T-helper 9 cell (primary cell): ENCODE measurements at places on chromosomes 6 and 20.

DNA sequence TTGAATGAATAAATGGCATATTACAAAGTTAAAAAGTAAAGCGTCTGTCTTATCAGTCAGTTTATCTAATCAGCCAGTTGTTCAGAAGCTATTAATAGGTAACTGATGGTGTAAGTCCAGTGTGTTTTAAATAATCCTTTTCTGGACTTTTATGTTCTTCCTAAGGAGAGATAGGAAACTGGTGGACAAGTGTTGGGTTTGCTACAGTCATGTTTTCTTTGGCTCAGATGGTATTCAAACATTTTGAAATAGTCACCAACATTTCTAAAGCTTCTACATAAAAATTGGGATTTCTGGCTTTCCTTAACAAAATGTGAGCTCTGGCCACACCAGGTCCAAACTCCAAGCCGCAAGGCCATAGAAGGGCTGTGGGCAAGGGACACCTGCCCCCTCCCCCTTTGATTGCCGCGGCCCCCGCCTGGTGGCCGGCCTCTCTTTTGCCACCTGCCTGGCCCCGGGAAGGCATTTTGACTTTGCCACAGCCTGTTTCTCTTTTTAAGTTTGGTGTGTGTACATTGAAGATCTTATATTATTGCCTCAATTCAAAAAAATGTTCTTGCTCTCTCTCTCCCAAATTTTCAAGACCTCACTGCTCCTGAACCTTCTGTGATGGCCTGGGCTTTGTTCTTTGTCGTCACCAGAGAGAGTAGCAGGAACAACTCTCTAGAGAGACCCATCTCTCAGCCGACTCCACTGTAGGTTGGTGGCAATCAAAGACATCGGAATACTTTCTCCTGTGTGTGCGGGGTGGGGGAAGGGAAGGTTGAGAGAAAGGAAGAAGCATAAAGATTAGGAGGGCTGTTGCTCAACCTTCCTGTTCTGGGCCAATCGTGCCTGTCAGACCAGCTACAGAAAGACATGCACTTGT is 84.0 kb upstream of the ZNF217 start:
- DNase-seq: no peak

DNA sequence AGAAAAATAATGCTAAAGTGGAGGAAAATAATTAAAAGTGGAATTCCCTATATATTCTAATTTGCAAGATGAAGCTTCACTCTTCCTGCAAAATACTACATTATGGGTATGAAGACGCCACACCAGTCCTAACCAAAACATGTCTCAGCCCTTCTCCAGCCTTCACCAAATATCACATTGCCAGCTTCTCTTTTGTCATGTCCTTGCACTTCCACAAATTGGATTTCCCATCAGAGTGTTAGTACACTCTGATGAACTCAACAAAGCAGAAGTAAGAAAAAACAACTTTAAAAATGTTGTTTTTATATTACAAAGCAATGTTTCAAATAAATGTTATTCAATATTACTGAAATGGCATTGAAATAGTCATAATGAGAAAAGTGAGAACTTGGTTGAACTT is 62.4 kb upstream of the RNF146 start:
- no peak for DNase-seq

DNA sequence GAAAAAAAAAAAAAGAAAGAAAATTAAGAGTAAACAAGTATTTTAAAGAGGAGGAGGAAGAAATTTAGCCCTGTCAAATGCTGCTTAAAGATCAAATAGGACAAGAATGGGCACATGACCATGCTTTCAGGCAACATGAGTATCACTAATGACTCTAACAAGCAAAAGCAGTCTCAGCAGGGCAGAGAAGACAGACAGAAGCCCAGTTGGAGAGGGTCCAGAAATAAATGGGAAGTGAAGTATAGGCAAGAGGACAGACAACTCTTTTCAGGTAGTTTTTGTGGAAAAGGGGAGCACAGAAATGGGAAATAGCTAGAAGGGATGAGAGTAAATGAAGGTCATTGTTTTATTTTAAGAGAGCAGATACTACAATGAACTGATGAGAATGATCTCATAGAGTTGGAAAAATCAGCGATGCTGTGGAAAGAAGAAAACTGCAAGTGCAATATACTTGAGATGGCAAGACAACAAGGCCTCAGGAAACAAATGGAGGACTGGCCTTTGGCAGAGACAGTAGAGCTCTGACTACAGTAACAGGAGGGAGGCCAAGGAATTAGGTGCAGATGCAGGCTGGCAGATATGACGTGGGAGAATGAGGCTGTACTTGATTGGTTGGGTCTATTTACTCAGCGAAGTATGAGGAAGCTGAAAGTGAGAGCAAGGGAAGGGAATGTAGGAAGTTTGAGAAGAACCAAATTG is 40.3 kb downstream of the KIF6 start:
- DNase-seq: no peak

DNA sequence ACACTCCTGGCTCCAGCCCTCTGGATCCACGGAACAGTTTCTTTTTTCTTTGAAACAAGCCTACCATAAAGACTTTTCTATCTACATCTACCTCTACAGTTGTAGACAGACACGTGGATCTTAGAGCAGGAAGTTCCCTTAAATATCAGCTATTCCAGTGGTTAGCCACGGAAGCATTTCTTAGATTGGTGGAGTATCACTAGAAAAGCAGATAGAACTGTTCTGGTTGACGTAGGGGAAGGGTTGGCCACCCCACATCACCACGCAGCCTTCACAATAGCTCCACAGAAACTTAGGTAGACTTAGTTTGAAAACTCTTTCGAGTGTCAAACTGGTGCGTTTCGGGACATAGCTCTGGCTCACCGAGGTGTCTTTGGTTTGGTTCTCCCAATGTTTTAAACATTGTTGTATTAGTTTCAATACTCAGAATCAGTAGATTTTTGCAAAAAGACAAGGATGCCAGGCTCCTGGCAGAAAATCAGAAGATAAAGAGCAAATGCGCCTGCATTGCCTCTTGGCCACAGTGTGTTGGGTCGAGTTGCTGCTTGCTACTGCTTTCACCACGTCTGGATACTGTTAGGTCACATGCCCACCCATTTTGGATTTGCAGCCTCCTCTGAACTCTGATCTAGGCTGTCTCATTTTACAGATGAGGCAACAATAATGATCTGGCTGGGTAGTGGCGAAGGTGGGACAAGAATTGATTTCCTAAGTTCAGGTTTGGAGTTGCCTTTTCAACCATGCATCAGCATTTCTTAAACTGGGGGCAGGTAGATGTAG is 71.5 kb upstream of the DTNBP1 start:
- DNase-seq: no peak

DNA sequence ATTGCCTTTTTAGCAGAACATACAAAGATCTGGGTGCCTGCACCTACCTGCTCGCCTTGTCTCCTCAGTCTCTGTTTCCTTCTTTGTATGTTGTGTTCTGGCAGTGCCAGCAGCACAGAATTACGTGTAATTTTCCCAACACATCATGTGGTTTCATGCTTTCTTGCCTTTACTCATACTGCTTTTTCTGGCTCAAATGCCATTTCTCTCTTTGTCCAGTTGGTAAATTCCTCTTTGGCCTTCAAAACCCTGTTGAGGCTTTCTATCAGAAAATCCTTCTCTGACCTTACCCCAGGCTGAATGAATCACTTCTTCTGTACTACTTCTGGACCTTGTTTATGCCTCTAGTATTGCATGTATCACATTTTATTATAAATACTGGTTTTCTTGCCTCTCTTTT is 31.8 kb downstream of the L3MBTL3 start:
- no peak for DNase-seq

DNA sequence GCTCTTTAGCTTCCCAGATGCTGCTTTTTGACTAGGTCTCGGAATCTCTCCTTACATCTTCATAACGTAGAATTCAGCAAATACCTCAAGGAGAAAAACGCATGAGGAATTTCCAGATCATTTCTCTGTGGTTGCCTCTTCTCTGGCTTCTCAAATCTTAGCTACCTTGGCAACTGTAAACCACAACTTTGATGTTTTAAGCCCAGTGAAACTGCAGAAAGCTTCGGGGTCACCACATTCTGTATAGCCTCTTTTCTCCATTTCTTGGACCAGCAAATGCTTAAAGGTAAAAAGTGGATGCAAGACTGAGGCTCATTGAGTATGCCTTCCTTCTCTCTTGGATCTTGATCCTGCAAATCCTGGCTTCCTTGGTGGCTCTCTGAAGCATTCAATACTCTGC is 125.5 kb upstream of the FBXL4 start:
- DNase-seq: no peak

DNA sequence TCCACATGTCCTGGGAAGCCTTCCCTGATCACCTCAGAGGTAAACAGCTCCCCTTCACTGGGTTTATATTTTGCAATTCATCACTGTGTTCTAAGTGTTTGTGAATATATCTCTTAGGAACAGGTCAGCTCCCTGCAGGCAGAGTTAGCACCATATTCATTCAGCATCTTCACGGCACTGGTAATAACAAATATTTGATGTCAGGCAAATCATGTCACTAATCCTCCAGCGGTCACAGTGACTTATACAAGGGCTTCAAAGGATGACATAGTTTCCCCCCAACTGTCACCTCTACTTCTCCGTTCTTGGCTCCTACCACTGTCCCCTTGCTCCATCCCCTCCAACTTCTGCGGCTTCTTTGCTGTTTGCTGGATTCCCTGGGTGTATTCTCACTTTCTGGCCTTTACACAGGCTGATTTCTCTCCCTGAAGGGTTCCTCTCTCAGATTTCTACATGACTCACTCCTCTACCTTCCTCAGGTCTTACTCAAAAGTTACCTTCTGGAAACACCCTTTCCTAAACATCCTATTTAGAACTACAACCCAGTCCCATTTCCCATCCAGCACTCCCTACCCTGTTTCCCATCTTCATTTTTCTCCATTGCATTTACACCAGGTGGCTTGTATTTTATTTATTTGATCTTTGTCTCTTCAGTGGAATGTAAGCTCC is 66.6 kb downstream of the NHLRC1 start:
- DNase-seq: no peak
